A549 treated with RU486 at 1 μM for 4 hours (cell line): ENCODE measurements at places on chromosomes 6 and 20. TPM values are rescaled to one million over a fixed set of nuclear protein-coding genes. Genes with fewer than 3 reads are reported as not detected.

Gene BPIFB2
- total RNA-seq: not detected in 5 replicates

Gene SLC22A7
- not detected in 5 replicates for total RNA-seq

Gene ISM1
- total RNA-seq: 0.16 to 0.56 TPM (median 0.37 TPM) in 5 replicates

Gene MDC1
- 14.2 to 22.0 TPM (median 16.7 TPM) in 5 replicates for total RNA-seq

Gene COL9A3
- total RNA-seq: 0.18 to 0.87 TPM (median 0.43 TPM) in 5 replicates

Gene OLIG3
- not detected in 5 replicates for total RNA-seq

Gene TSPO2
- not detected in 5 replicates for total RNA-seq

Gene PRRT1
- 0.59 to 0.97 TPM (median 0.74 TPM) in 5 replicates for total RNA-seq

Gene PTCHD4
- total RNA-seq: 0.03 to 0.15 TPM (median 0.08 TPM) in 4 of 5 replicates, not detected in the other

Gene LPIN3
- 7.5 to 12.1 TPM (median 8.4 TPM) in 5 replicates for total RNA-seq

Gene TBC1D20
- 30.9 to 34.8 TPM (median 34.1 TPM) in 5 replicates for total RNA-seq

Gene PEX6
- total RNA-seq: 5.0 to 9.2 TPM (median 7.5 TPM) in 5 replicates
